ENCODE measurements at places on chromosomes 13 and 19. TPM values are rescaled to one million over a fixed set of nuclear protein-coding genes. Genes with fewer than 3 reads are reported as not detected.

DNA sequence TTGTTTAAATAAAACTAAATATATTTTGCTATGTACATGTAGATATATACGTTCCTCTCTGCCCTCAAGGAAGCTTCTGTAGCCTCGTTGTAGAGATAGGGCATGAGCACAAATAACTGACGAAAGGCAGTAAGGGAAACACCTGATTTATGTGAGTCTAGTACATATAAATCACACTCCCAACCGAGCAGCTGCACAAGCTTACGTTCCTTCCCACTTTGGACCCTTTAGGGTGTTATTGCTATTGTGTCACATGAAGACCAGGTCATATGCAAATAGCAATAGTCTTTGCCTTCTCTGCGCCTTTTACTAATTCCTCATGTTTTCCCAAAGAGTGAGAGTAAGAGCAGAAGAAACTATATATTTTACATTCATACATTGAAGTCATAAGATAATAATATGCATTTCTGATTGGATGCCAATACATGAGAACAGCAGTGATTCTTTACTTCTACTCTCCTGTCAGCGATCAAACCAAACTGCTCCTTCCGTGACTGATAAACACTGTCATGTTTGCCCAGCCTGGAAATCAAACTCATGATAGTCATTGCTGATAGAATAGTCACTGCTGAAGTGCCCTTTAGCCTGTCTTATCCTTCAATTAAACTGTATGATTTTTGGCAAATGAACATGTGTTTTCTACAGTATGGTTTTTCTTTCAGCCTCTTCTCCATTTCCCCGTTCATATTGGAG lies 127.2 kb upstream of the MAB21L1 start:
- DNase-seq = no peak
- no peaks in the 10 kb centered on the region for H3K36me3 ChIP-seq
- no peak overlapping the region for H3K4me3 ChIP-seq
- H3K27ac ChIP-seq = no peak overlapping the region

ZNF823 gene
- total RNA-seq = 6.1 TPM

- no peak overlapping the region for H3K27ac ChIP-seq
- H3K27me3 ChIP-seq = no peaks in the 10 kb centered on the region
- H3K4me1 ChIP-seq = peaks cover 5% of the 10 kb centered on the region
- no peak for DNase-seq
- H3K36me3 ChIP-seq = no peaks in the 10 kb centered on the region
Observed at GRCh38 chr13:50463719-50464118, 379.8 kb downstream of the DLEU7 start.

GRCh38 chr19:33202546-33203507 lies 8.7 kb downstream of the LRP3 start:
- no peak overlapping the region for H3K4me3 ChIP-seq
- H3K27me3 ChIP-seq = no peaks in the 10 kb centered on the region
- H3K4me1 ChIP-seq = no peaks in the 10 kb centered on the region
- H3K36me3 ChIP-seq = no peaks in the 10 kb centered on the region

DNA sequence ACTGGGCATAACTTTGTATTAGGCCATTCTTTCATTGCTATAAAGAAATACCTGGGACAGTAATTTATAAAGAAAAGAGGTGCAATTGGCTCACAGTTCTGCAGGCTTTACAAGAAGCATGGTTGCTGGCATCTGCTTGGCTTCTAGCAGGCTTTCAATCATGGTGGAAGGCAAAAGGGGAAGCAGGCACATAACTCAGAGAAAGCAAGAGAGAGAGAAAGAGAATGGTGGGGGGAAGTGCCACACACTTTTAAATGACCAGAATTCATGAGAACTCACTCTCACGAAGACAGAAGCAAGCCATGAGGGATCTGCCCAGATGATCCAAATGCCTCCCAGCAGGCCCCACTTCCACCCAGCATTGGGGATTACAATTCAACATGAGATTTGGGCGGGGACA lies 179.7 kb downstream of the SPRY2 start:
- no peaks in the 10 kb centered on the region for H3K4me1 ChIP-seq
- DNase-seq = no peak
- no peak overlapping the region for H3K27ac ChIP-seq
- H3K36me3 ChIP-seq = no peaks in the 10 kb centered on the region
- H3K4me3 ChIP-seq = no peak overlapping the region

DNA sequence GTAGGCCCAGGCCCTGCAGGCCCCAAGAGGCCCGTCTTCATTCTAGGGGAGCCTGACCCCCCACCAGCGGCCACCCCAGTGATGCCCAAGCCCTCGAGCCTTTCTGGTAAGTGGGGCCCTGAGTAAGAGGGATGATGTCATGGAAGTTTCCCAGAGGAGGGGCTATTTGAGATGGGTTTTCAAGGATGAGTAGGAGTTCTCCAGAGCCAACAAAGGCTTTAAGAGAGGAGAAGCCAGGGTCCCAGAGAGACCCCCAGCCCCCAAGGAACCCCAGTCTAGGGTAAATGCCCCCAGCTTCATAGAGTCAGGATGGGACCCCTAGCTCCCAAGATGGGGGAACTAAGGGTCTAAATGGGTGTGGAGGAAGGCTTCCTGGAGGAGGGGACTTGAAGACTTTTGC lies 9.1 kb upstream of the PIK3R2 start:
- H3K4me3 ChIP-seq = no peak overlapping the region
- H3K36me3 ChIP-seq = peaks cover 17% of the 10 kb centered on the region
- H3K27me3 ChIP-seq = no peaks in the 10 kb centered on the region
- H3K4me1 ChIP-seq = no peaks in the 10 kb centered on the region
- no peak overlapping the region for H3K27ac ChIP-seq
- DNase-seq = no peak

ACER1 gene
- not detected for total RNA-seq

GRCh38 chr19:27765397-27765796 lies 1447.6 kb downstream of the UQCRFS1 start:
- H3K4me3 ChIP-seq = no peak overlapping the region
- H3K4me1 ChIP-seq = no peaks in the 10 kb centered on the region
- no peaks in the 10 kb centered on the region for H3K27me3 ChIP-seq
- no peak for DNase-seq
- no peak overlapping the region for H3K27ac ChIP-seq

GRCh38 chr13:79403113-79403512 lies 2.9 kb downstream of the RBM26 start:
- no peak for DNase-seq
- H3K27me3 ChIP-seq = no peaks in the 10 kb centered on the region
- H3K27ac ChIP-seq = peak overlapping the region; percentile 7
- no peaks in the 10 kb centered on the region for H3K36me3 ChIP-seq

MAST1 gene
- total RNA-seq = not detected

- H3K36me3 ChIP-seq = no peaks in the 10 kb centered on the region
- peaks cover 17% of the 10 kb centered on the region for H3K4me1 ChIP-seq
- no peaks in the 10 kb centered on the region for H3K27me3 ChIP-seq
- no peak overlapping the region for H3K27ac ChIP-seq
Observed at GRCh38 chr19:17488593-17489391, 18.5 kb downstream of the SLC27A1 start.

DNA sequence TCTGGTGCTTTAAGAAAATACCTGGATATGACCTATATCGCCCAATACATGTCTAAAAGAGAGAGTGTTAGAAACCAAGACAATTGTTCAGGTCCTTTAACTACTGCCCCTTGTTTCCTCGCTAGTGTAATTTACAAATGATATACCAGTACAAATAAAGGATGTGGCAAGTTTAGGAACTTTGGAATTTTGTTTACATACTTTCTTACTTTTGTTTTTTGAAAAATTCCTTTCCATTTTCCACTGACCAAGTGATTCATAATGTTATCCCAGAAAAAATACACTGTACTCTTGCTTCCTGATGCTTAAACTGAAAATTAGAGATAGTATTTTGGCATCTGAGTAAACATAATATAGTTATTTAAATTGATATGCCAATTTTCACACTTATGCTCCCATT lies 96.8 kb upstream of the CSNK1A1L start:
- H3K4me1 ChIP-seq = no peaks in the 10 kb centered on the region
- no peaks in the 10 kb centered on the region for H3K36me3 ChIP-seq
- DNase-seq = no peak

SIGLEC12 gene
- total RNA-seq = 2.1 TPM

MRPL54 gene
- 16.8 TPM for total RNA-seq

KLHL1 gene
- not detected for total RNA-seq

DNA sequence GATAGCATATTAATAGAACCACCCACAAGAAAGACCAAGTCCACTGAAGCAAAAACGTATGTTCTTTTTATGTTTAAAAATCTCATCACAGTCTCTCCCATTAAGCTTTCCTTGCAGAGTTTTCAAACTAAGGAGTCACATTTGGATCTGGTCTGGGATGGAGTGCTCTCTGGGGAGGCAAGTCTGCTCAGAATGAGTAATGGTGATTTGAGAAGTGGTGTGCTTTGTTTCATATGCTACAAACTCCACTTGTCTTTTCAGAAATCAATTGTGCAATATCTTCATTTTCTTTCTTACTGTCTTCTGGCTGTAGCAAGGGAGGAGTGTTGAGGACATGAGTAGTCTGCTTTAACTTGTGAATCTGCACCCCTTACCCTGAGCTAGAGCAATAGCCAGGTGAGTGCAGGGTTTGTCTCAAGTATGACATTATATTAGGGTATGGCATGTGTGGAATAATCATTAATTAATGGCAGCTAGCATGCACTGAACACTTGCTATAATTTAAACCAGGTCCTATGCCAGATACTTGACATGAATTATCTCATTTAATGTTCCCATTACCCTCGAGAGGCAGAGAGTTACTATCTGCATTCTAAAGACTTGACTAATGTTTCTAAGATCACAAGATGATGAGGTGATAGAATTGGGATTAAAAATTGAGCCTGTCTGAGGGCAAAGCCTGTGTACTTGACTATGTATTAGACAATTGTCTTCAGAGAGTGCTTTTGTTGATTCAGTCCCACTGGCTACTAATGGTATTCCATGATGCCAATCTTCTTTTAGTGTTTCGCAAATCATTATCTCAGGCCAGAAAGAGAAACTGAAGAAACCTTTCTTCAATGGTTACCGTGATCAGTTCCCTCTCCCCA lies 171.8 kb downstream of the GPC6 start:
- DNase-seq = no peak
- H3K36me3 ChIP-seq = no peaks in the 10 kb centered on the region
- H3K4me1 ChIP-seq = no peaks in the 10 kb centered on the region
- no peak overlapping the region for H3K4me3 ChIP-seq

- no peak overlapping the region for H3K4me3 ChIP-seq
- no peak for DNase-seq
- H3K4me1 ChIP-seq = peaks cover 58% of the 10 kb centered on the region
- H3K36me3 ChIP-seq = peaks cover 3% of the 10 kb centered on the region
- peak overlapping the region; percentile 71 for H3K27ac ChIP-seq
Observed at GRCh38 chr19:3443840-3444694, 36.3 kb downstream of the SMIM24 start.

All from upper lobe of left lung (tissue), 6 donors.